ENCODE measurements at places on chromosomes 7 and 10. TPM values are rescaled to one million over a fixed set of nuclear protein-coding genes. Genes with fewer than 3 reads are reported as not detected.

Gene SPDYE16
- total RNA-seq, result not detected

Gene OR6B1
- total RNA-seq, result not detected

Gene ADCYAP1R1
- total RNA-seq, result 0.69 TPM

Gene DNAH11
- not detected for total RNA-seq

Gene NME8
- not detected for total RNA-seq

Gene GPRIN2
- total RNA-seq, result not detected

Gene PRPS1L1
- total RNA-seq, result not detected

Gene SLC29A4
- 1.6 TPM for total RNA-seq

Gene RTKN2
- total RNA-seq, result not detected

Gene DNAJC2
- 13.0 TPM for total RNA-seq

Gene CTAGE6
- not detected for total RNA-seq

Gene DLD
- 61.6 TPM for total RNA-seq

Gene POM121
- 14.1 TPM for total RNA-seq

Gene PDE1C
- 11.1 TPM for total RNA-seq
